ENCODE measurements at places on chromosomes 5 and 9.

- DNase-seq, result no peak
These were observed 82.0 kb downstream of the ADGRV1 start for GRCh38 chr5:90640484-90641059.

DNA sequence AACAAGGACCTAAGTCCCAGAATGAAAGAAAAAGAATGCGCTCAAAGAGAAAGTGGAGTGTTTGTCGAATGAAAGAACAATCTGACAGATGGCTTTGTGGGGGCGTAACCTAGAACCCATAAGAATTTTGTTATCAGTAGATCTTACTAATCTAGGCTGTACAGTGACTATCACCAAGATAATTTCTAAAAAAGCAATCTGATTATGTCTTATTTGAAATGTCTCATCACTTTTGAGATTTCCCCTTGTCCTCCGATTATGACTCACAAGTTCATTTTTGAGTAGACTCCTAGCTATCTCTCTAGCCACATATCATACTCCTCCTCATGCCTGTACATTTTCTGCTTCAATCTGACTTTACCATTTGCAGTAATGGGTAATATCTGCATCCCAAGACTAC is 135.6 kb upstream of the SMARCA2 start:
- no peak for DNase-seq

GRCh38 chr9:124291801-124292396 is 34.1 kb downstream of the NEK6 start:
- DNase-seq, result no peak

DNA sequence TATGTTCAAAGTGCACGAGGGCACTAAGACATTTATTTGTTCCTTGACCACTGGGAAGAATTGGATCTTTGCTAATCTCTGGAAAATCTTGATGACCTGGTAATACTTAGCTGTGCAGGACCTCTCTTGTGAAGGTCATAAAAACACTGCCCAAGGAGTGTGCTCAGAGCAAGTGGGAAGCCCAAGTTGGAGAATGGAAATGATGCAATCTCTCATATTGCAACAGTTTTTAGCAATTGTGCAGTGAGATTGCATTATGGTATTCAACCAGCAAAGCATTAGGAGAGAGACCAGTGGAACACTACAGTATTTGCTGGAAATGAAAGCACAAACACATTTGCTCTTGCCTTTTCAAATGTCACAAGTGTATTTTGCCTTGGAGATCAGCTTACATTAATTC is 34.5 kb downstream of the TXNDC8 start:
- DNase-seq, result no peak

DNA sequence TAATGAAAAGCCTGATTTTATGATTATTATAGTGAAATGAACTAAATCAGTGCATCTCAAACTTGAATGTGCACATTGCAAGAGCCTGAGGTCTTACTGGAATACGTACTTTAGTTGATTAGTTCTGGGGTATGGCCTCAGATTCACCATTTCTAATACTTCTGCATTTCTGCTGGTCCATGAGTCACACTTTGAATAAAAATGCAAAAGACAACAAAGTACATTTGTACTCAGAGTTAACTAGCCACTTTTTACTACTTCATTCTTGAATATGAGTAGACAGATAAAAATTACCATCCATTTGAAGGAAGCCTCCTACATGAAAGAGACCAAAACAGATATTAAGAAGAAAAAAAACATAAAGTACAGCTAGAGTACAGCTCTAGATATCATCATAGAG is 27.1 kb upstream of the PRR16 start:
- DNase-seq, result no peak

DNA sequence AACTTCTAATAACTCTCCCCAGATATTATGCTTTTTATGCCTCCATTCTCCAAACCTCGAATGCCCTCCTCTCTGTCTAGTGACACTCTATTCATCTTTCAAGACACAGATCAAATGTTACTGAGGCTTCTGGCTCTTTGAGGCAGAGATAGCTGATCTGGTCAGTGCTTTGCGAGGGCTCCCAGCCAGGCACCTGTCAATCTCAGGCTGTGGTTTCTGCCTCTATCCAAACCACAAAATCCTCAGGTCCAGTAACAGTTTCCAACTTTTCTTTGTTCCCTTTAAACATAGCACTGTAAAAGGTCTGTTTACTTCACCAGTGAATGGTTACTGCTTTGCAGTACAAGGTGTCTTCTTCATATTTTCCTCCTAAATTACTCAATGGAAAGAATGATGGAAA is 11.5 kb upstream of the STK32A start:
- no peak for DNase-seq

GRCh38 chr5:83487155-83487554 is 15.6 kb downstream of the VCAN start:
- DNase-seq, result no peak

DNA sequence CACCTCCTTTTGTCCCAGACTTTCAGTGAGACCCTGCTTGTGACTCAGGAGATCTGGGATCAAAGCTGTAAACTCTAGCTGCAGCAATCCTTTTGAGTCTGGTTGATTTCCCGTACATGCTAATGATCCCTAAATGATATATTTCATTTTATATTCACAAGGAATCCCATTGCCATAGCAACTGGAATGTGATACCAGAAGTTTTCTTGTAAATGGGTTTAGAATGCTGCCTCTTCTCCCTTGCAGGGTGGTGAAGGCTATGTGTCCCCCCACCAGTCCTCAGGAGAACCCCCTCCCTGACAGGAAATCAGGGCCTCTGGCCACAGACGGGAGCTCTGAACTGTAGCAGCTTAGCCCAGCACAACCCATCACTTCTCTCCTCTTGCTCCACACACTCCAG is 215.0 kb downstream of the FSTL4 start:
- no peak for DNase-seq

DNA sequence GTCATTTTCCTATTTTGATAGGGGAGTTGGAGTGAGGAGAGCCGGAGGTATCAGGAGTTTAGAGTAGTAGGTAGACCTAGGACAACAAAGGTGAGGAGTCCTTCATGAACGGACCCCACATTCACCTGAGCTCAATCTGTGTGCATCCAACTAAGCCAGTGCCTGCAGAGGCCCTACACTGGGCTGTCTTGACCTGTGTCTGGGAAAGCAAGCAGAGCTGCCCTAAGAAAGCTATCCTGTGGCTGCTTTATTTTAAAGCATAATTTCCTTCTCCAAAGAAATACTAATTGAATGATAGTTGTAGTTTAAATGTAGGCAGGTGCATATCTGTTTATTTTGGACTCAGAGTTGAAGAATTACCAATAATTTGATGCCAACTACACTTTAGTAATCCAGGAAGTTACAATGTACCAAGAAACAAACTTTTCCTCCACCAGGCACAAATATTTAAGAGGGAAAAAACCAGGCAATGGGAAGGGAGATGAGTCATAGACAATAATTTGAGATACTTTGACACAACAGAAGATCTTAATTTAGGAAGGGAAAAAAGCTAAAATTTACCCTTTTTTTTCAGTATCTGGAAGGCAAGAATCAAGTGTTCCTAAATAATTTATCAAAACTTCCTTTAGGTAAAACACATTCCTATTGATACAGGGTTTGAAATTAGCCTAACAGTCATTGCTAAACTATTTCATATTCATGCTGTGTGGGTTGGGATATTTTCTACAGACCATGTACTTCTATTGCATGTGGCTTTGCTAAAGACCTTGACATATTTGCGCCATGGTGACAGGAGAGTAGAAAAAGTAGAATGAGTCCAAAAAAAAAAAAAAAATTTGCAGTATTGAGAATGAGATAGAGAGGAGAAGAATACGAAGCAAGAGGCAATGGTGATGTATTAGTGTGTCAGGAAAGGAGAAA is 376.6 kb upstream of the TUSC1 start:
- no peak for DNase-seq

DNA sequence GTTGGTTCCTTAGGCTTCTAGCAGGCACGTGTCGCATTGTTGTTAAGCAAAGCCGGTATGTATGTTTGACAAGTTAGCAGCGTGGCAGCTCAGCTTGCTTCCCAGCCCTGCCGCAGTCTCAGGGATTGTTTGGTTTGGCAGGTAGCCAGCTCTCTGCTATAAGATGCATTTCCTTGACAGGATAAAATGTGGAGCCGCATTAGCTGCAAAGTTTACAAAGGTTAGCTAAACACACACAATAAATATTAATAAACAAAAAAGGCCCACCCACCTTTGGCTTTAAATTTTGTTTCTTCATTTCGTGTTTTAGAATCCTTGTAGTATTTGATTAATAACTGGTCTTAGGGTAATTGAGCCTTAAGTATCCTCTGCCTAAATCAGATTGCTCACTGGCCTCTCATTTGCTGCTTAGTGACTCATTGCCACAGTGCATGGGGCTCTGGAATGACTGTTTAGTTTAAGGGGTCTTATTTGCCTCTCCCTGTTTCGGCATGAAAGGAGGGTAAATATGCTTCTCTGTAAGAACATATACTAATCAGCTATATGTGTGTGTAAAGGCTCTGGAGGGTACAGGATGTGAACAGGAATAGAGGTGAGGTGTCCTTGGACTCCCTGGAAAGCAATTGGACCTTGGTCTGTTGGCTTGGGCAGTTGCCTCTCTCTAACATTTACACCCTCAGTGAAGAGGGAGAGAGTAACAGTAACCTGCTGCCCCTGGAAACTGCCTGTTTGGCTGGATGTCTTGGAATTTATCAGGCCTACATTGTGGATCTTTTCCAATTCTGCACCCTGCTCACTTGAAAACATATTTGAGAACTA is 122.0 kb downstream of the GDNF start:
- no peak for DNase-seq

GRCh38 chr9:137441289-137441934 is at the start of gene ENTPD8:
ENTPD8 (minus strand) TSS chr9:137441357; CDS start chr9:137438285, 3,072 bp downstream.
- DNase-seq, result no peak

- DNase-seq, result no peak
These were observed 118.8 kb downstream of the GAPVD1 start for GRCh38 chr9:125380406-125380805.

DNA sequence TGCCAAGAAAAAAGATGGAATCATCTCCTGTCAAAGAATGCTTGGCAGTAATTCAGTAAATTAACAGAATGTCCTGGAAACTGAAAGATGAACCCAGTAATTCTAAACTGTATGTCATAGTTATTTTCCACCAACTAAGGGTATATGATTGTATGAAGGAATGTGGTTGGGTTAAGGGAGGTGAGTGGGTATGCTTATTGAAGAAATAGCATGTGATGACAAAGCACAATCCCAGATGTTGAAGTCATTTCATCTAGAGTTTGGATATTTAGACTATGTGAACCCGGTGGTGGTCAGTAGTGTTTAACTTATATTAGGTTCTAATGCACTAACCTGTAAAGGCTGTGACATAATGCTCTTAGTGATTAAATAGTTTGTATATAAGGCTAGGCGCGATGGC is 87.3 kb downstream of the CDKN2A start:
- no peak for DNase-seq

DNA sequence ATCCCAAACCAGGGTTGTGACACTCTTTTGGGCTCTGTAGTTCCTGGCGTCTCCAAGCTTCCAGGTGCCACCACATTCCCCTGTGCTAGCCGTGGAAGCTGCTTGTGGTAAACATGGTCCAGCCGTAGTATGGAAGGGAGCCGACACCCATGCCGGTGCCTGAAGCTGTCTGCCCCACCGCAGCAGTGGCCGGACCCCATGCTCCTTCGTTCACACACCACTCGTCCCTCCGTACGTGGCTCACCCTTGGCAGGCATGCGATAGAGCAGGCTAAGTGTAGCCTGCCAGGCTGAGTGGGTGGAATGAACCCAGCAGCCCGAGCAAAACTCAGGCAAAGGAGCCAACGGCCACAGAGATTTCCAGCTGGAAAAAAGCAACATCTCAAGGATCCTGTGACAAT is 2030.4 kb downstream of the EFNA5 start:
- no peak for DNase-seq

DNA sequence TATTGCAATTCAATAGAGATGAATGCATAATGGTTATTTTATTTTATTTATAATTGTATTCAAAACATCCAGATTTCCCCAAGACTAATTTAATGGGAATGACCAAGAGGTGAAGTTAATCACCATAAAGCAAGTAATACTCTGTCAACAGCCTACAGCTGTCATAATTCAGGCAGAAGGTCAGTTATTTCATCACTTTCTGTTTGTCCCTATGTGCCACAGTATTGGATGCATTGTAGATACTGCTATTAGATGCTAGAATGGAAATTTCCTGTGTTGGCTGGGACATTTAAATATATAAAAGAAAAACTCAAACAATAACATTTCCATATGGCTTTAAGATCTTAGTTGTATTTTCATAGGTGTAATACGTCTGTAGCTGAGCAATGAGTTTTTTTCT is 56.7 kb upstream of the MINAR2 start:
- no peak for DNase-seq

GRCh38 chr9:14778565-14778964 is 56.0 kb upstream of the CER1 start:
- DNase-seq, result no peak

- no peak for DNase-seq
These were observed 12.2 kb upstream of the TEX48 start for GRCh38 chr9:114694146-114694545.

DNA sequence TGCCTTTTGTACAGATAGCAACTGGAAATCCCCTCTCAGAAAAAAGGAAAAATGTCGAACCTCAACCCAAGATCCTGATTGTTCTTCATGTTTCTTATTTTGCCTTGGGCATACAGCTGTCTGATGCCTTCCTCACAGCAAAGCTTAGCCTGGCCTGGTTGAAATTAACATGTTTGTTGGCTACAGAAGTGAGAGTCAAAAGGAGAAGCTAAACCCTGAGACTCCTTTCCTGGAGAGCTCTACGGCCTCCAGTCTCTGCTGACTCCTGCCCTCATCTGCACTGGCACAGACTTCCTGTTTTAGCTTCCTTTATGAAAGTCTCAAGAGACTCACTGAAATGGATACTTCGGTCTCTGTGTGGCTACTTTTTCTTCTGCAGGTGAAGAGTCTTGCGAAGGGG is 186.7 kb downstream of the PARP8 start:
- DNase-seq, result peak; percentile 8

- no peak for DNase-seq
These were observed 21.0 kb upstream of the CDKN2B start for GRCh38 chr9:22030101-22030598.

DNA sequence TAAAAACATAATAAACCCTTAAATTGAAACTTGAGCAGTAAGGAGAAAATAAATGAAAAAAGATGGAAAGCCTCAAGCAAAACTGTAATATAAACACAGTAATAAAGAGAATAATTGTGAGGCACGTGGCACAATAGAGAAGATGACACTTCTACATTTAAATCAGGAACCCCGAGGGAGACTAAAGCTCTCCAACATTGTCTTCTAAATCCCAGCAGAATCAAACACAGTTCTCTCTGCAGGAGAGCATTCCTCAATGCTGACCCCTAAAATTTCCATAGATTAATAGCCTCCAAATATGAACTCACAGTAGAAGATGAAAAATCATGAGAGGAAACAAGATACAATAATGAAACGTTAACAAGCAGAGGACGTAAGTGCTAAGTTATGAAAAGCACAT is 721.2 kb upstream of the COX7C start:
- DNase-seq, result no peak

- DNase-seq, result no peak
These were observed 32.7 kb downstream of the HRH2 start for GRCh38 chr5:175690586-175690985.

- DNase-seq, result no peak
These were observed 5.5 kb downstream of the MAN2A1 start for GRCh38 chr5:109695005-109695926.

DNA sequence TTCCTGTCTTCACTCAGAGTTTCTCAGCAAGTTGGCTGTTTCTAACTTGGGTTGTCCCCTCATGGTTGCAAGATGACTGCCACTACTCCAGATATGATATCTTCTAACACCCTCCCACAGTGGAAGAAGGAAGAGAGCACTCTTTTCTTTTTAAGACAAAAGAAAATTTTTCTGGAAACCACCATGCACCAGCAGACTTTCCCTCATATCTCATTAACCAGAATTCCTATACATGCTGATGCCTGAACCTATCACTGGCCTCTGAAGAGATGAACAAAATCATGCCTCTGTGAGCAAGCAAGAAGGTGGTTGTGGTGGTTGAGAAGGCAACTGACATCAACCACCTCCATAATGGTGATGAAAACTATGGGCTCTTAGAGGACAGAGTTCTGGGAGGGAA is 56.8 kb downstream of the FEM1C start:
- DNase-seq, result no peak

All from hippocampal formation (tissue), 2 donors.